H7 (cell line): ENCODE measurements at places on chromosomes 2 and 18. TPM values are rescaled to one million over a fixed set of nuclear protein-coding genes. Genes with fewer than 3 reads are reported as not detected.

The TFCP2L1 gene
- total RNA-seq: 1.2 and 1.6 TPM in 2 replicates

The MLPH gene
- 1.1 and 6.1 TPM in 2 replicates for total RNA-seq

The MDH1B gene
- 2.0 and 2.2 TPM in 2 replicates for total RNA-seq

The SEMA4F gene
- total RNA-seq: 1.1 and 1.3 TPM in 2 replicates

DNA sequence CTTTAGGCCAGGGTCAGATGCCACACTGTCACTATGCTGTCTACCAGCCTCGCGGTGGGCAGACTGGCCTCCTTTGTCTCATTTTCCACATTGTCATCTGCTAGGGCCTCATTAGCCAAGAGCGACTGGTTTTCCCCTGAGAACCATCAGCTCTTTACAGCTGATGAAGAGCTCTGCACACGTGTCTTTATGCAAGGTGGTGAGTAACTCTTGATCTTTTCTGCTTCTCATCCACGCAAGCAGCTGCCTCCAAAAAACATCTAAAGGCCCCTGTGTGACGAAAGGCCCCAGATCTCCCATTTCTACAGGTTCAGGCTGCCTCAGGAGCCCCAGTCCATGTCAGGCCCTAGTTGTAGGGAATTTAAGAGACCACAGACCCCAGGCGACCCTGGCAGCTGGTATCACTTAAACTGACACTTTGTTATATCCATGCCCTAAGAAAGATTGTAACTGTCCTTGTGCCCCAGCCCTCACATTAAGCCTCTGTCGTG is 52.9 kb downstream of the DPYSL5 start:
- DNase-seq: no peak

- no peak for DNase-seq
Observed at GRCh38 chr2:65351234-65351947, 81.0 kb downstream of the SPRED2 start.
